ENCODE measurements at places on chromosomes 12 and 14. TPM values are rescaled to one million over a fixed set of nuclear protein-coding genes. Genes with fewer than 3 reads are reported as not detected.

DNA sequence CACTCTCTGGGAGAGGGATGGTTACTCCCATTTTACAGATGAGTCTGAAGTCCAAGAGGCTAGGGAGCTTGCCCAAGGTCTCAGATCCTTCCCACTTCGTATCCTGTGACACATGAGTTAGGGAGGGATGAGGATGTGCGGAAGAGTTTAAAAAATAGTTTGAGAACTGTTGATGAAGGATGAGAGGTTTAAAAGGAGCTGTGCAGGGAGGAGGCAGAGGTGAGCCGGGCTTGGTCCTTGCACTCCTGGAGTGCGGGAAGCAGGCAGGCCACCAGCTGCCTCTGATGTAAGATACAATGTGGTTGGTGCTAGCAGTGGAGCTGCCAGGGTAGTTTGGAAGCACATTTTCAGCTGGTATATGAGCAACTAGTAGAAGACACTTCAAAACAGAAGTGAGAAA lies 46.5 kb downstream of the TSPAN9 start:
- DNase-seq, result no peak

GRCh38 chr12:116672842-116673516 lies 64.9 kb downstream of the SPRING1 start:
- DNase-seq, result peak; percentile 45

- DNase-seq, result no peak
Measured at GRCh38 chr12:25194722-25195055, 271 bp downstream of the DNAI7 start.

The GCH1 gene
- 22.5 TPM for total RNA-seq

The RND1 gene
- 13.9 TPM for total RNA-seq

The C12orf50 gene
- total RNA-seq, result 0.08 TPM

The GLT8D2 gene
- total RNA-seq, result not detected

Measured in OCI-LY7 (cell line).